ENCODE measurements at places on chromosomes 3 and 15. TPM values are rescaled to one million over a fixed set of nuclear protein-coding genes. Genes with fewer than 3 reads are reported as not detected.

The ALDH1A3 gene
- 6.8 TPM for polyA plus RNA-seq

- no peak for DNase-seq
Measured at GRCh38 chr15:80497221-80497620, 93.0 kb downstream of the ARNT2 start.

GRCh38 chr3:128919988-128920387, 40.6 kb downstream of the ACAD9 start:
- no peak for DNase-seq

DNA sequence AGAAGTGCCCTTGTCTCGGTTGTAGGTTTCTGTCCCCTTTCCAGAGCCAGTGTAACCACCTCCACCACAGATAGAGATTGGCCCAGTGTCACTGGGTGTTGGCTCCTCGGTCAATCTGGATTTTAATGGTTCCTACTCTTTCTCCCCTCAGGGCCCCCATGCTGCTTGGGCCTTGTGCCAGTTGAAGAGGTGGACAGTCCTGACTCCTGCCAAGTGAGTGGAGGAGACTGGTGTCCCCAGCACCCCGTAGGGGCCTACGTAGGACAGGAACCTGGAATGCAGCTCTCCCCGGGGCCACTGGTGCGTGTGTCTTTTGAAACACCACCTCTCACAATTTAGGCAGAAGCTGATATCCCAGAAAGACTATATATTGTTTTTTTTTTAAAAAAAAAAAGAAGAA, 75.2 kb downstream of the BOC start:
- no peak for DNase-seq

The RASGRF1 gene
- polyA plus RNA-seq: 0.18 TPM

- no peak for DNase-seq
Measured at GRCh38 chr3:109313061-109313460, 3.3 kb downstream of the DPPA2 start.

DNA sequence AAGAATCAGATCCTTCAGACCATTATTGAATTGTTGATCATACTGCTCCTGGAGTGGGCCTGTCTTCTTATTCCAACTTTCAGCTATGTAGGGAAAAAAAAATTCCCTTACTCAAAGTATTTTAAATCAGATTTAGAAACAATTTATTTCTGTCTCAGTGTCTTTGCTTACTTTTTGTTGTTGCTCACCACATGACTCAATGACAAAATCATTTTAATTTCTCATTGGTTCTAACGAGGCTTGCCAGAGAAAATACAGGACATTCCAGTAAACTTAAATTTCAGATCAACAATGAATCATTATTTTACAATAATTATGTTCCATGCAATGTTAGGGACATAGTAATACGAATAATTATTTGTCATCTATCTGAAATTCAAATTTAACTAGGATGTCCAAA, 748.5 kb upstream of the CBLB start:
- DNase-seq: no peak

DNA sequence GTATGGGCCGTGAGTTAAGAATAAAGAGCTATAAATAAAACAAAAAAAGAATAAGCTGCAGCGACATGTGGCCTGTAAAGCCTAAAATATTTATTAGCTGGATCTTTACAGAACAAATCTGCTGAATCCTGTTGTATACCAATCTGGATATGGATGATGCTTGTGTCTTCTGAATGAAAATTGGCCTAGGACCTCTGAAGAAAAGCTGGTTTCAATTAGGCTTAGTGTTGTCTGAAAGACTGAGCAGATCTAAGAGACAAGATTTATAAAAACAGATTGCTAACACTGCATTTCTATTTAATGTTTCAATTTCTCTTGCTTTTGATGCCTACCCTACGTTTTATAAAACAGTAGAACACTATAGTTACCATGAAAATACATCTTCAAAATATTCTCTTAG, 57.9 kb downstream of the ST3GAL6 start:
- no peak for DNase-seq

DNA sequence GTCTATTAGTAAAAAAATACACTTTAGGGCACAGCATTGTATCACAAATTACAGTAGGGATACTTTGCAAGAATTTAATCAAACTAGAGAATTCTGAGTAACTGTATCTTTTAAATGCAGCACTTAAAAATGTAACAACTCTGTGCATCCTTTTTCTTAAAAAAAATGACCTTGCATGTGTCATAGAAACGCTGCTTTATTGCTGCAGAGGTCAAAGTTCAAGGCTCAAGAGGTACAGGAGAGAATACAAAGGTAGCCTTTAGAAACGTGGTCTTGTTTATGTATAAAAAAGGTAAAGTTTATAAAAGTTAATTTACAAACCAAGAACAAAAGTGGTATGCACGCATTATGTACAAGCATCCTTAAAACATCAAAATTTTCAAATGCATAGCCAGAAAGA, 122.0 kb downstream of the TJP1 start:
- no peak for DNase-seq
